ENCODE measurements at places on chromosomes 4 and X.

DNA sequence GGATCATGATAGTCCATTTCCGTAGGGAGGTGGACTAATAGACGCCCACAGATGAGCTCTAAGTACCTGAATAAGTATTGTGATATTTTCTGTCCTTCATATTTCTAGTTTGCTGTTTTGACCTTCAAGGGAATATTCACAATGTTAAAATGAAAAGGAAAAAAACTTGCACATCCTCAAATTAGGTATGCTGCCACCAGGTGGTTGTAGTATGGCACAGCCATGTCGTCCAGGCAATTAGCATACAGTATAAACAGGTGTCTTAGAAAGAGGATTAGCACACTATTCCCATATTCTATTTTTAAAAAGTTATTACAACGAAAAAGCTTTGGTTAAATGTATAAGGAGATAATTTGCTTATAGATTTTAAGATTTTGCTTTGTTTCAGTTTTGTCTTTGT lies 802.0 kb downstream of the RPA4 start:
- no peak for DNase-seq

- DNase-seq: no peak
Observed at GRCh38 chrX:107542500-107542899, 85.8 kb upstream of the PRPS1 start.

GRCh38 chr4:87321888-87322287 lies 794 bp downstream of the HSD17B13 start:
- no peak for DNase-seq

GRCh38 chr4:48307528-48307927 lies 33.8 kb upstream of the SLAIN2 start:
- DNase-seq: no peak

- DNase-seq: no peak
Observed at GRCh38 chr4:176902710-176903323, 110.1 kb upstream of the VEGFC start.
